Right lobe of liver (tissue), 6 donors: ENCODE measurements at places on chromosomes 5 and 9. TPM values are rescaled to one million over a fixed set of nuclear protein-coding genes. Genes with fewer than 3 reads are reported as not detected.

ZNF484 gene
- 2.3 TPM for total RNA-seq

CDC26 gene
- total RNA-seq, result 16.0 TPM

DNA sequence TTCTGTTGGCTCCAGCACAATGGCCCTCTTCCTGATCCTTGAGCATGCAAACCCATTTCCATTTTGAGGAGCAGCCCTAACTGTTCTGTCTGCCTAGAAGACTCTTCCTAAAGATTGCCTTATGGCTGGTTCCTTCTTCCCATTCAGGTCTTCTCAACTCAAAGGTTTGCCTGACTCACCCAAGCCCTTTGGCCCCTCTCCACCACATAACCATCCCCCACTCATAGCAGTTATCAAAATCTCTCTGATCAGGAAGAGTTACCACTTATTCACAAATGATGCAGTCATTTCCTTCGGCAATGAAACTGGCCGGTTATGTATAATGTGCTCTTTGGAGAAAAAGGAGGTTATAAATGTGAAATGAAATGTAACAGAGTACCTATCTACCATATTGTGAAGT lies 8.9 kb upstream of the POU4F3 start:
- DNase-seq, result no peak

CTXN3 gene
- not detected for total RNA-seq

RAB24 gene
- 18.5 TPM for total RNA-seq

DNA sequence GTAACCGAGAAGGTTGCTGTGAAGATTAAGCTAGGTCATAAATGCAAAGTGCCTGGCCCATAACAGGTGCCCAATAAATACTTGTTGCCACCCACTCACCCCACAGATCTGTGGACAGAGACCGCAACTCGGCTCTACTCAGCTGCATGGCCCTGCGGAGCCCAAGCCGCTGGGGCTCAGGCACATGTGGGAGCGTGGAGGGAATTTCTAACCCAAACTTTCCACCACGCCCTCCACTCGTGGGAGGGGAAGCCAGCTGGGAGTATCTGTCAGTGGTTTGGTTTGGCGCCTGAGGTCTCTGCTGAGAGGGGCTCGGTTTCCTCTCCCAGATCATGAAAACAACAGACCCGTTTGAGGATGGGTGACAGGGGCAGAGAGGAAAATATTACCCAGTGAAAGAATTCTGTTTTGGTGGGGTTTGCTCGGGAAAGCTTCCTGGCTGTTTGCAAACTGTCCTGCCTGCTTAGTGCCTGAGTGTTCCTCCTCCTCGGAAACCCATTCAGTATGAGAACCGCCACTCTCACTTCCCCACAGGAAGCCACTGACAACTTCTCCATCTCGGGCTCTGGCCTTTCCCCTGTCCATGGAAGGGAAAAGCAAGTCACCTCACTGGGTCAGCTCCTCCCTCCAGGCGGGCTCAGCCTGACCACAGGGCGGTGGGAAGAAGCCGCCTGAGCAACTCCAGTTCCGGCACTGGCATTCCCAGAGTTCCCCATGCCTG lies 60.1 kb downstream of the RGS3 start:
- peak; percentile 70 for DNase-seq
